Epithelial cell of alveolus of lung (primary cell): ENCODE measurements at places on chromosomes 6 and 20. TPM values are rescaled to one million over a fixed set of nuclear protein-coding genes. Genes with fewer than 3 reads are reported as not detected.

Gene FAM50B
- total RNA-seq, result 10.1 and 11.3 TPM in 2 replicates

Gene AKAP12
- 70.9 and 129 TPM in 2 replicates for total RNA-seq

Gene FLOT1
- total RNA-seq, result 100 and 118 TPM in 2 replicates

Gene PPIL6
- 0.88 and 1.6 TPM in 2 replicates for total RNA-seq

Gene GPX5
- total RNA-seq, result not detected in 2 replicates

Gene SLC2A10
- total RNA-seq, result 43.3 and 48.8 TPM in 2 replicates

Gene DEFB124
- not detected in 2 replicates for total RNA-seq

Gene BIRC7
- total RNA-seq, result not detected in 2 replicates

Gene IRAK1BP1
- total RNA-seq, result 2.2 and 4.6 TPM in 2 replicates

Gene C4B
- total RNA-seq, result 0.39 and 9.3 TPM in 2 replicates

Gene NANP
- total RNA-seq, result 5.3 and 8.4 TPM in 2 replicates

Gene TNFRSF6B
- total RNA-seq, result 3.6 and 144 TPM in 2 replicates

Gene SNAP91
- total RNA-seq, result under 0.01 and 0.52 TPM in 2 replicates

Gene CCN2
- 135 and 208 TPM in 2 replicates for total RNA-seq

Gene PREX1
- 2.8 and 8.0 TPM in 2 replicates for total RNA-seq

Gene SCUBE3
- total RNA-seq, result 0.16 and 0.26 TPM in 2 replicates

Gene NDUFAF5
- total RNA-seq, result 9.9 and 20.8 TPM in 2 replicates

Gene SNX9
- 29.1 and 31.3 TPM in 2 replicates for total RNA-seq

Gene LRRC73
- total RNA-seq, result 0.39 TPM in 1 of 2 replicates, not detected in the other

Gene EDN3
- not detected in 2 replicates for total RNA-seq

Gene COL21A1
- 1.0 and 9.6 TPM in 2 replicates for total RNA-seq

Gene PI3
- total RNA-seq, result not detected in 2 replicates

Gene ZGPAT
- 17.3 and 23.1 TPM in 2 replicates for total RNA-seq

Gene PPIL4
- total RNA-seq, result 21.5 and 32.4 TPM in 2 replicates

Gene TPD52L2
- 83.8 and 132 TPM in 2 replicates for total RNA-seq

Gene DPPA5
- total RNA-seq, result not detected in 2 replicates

Gene DTNBP1
- total RNA-seq, result 1.9 and 2.9 TPM in 2 replicates

Gene SLC22A3
- 4.0 and 26.3 TPM in 2 replicates for total RNA-seq

Gene EEF1A2
- 1.3 and 1.4 TPM in 2 replicates for total RNA-seq

Gene MICB
- 1.8 and 23.1 TPM in 2 replicates for total RNA-seq

Gene OXT
- not detected in 2 replicates for total RNA-seq

Gene NRN1
- total RNA-seq, result 0.13 TPM in 1 of 2 replicates, not detected in the other

Gene FOXQ1
- 0.39 and 4.9 TPM in 2 replicates for total RNA-seq

Gene BHLHE23
- total RNA-seq, result not detected in 2 replicates

Gene MUCL3
- not detected in 2 replicates for total RNA-seq

Gene GMPR
- 3.4 and 8.2 TPM in 2 replicates for total RNA-seq

Gene CALHM6
- 2.0 and 6.2 TPM in 2 replicates for total RNA-seq

Gene C6orf120
- 46.2 and 51.9 TPM in 2 replicates for total RNA-seq

Gene CD24
- total RNA-seq, result 6.5 and 32.8 TPM in 2 replicates

Gene C20orf204
- total RNA-seq, result 0.13 and 2.0 TPM in 2 replicates

Gene PPP1R3G
- total RNA-seq, result 0.65 and 0.96 TPM in 2 replicates

Gene ARFGEF3
- 0.08 and 0.39 TPM in 2 replicates for total RNA-seq
